ENCODE measurements at places on chromosomes 7 and 10. TPM values are rescaled to one million over a fixed set of nuclear protein-coding genes. Genes with fewer than 3 reads are reported as not detected.
A peak's percentile ranks its signal among the peaks of the same experiment; 100 is the strongest.

The HABP2 gene
- total RNA-seq, result not detected

The IKZF5 gene
- total RNA-seq, result 2.3 TPM

- DNase-seq, result peak; percentile 65
Observed at GRCh38 chr7:33744293-33745075, 160.9 kb upstream of the BMPER start.

DNA sequence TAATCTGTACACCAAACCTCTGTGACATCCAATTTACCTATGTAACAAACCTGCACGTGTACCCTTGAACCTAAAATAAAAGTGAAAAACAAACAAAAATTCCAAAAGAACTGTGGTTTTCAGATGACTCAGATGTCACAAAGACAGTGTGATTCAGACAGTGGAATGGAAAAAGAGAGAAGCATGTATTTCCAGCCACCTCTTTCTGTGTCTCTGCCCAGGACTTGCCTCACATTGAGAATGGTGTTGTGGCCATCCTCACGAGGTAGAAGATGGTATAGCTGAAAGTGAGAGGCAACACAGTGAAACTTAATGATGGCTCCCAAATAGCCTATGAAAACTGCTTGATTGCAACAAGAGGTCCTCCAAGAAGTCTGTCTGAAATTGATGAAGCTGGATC, 78.0 kb downstream of the ARL5B start:
- no peak for DNase-seq

GRCh38 chr7:67916571-67917436, 920.2 kb downstream of the TYW1 start:
- no peak for DNase-seq

DNA sequence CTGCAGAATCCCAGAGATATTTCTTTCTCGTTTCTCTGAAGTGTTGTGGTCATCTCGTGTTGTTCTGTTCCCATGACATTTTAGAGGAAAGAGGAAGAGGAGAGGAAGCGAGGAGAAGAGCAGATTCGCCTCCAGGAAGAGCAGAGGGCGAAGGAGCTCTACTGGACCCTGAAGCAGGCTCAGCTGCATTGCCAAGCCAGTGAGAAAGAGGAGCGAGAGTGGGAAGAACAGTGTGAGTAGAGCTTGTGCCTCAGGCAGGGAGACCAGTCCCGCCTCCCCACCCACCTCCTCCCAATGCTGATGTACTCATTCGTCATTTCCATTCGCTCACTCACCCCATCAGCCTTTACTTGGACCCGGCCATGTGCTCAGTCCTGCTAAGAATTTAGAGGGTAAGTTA, 50.8 kb downstream of the SH2D4B start:
- no peak for DNase-seq

DNA sequence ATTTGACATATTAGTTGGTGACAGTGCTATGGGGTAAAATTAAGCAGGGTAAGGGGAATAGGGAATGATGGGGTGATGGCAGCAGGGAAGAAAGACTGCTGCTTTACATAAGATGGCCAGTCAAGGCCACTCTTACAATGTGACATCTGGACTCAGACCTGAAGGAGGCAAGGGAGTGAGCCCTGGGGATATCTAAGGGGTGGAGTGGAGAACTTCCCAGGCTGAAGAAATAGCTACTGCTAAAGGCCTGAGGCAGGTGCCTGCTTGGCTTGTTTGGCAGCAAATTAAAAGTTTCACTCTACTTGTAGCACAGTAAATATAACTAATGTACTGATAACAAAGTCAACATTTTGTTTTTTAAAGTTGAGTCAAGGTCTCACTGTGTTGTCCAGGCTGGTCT, 93.5 kb downstream of the IDE start:
- no peak for DNase-seq

Measured in dermis microvascular lymphatic vessel endothelial cell (primary cell).